ENCODE measurements at places on chromosomes 1 and 21. TPM values are rescaled to one million over a fixed set of nuclear protein-coding genes. Genes with fewer than 3 reads are reported as not detected.

DNA sequence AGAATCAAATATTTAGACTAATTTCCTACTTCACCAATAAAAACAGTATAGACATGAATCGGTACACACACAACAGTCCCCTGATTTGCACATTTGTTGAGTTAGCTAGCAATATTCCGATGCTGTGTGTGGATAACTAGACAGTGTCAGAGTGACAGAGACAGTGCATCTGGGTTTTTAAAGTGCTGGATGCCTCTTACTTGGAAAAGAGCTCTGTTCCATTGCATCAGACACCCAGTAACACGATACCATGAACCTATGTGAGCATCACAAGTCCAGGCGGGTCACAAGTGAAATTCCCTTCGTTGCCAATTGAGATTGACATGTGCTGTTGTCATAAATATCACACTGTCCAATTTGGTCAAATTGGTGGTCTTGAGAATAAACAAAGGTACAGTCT lies 82.0 kb upstream of the ESRRG start:
- DNase-seq: peak; percentile 2

Gene MROH7
- not detected for total RNA-seq

Gene ARMH1
- total RNA-seq: 0.24 TPM

- DNase-seq: peak; percentile 52
Measured at GRCh38 chr1:12422488-12422887, 192.7 kb downstream of the VPS13D start.

- no peak for DNase-seq
Measured at GRCh38 chr1:15765495-15766194, 7.0 kb downstream of the FBLIM1 start.

- no peak for DNase-seq
Measured at GRCh38 chr1:4690951-4691675, 36.7 kb downstream of the AJAP1 start.

GRCh38 chr1:180027949-180028445 lies 73.4 kb downstream of the CEP350 start:
- no peak for DNase-seq

- DNase-seq: no peak
Measured at GRCh38 chr1:183576537-183576936, 13.7 kb downstream of the NCF2 start.

Gene OSCP1
- 3.2 TPM for total RNA-seq

DNA sequence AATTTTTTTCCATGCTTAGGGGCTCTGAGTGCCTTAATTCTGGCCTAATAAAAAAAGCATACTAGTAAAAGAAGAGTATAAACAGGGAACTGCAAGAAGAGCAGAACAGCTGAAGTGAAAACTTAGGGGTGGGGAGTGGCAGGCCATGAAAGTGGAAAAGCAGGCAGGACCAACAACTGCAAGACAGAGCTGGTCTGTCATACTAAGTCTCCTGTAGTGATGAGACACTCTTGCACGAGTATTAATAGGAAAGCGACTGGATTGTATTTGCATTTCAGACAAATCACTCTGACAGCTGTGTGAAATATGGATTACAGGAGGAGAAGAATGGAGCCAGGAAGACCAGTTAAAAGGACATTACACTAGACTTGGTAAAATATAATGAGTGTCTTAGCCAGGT lies 449.9 kb downstream of the NUF2 start:
- DNase-seq: no peak

GRCh38 chr1:194338241-194338948 lies 1152.0 kb upstream of the B3GALT2 start:
- no peak for DNase-seq

- DNase-seq: no peak
Measured at GRCh38 chr1:174284052-174284451, 124.7 kb downstream of the RABGAP1L start.

Gene NOS1AP
- 0.85 TPM for total RNA-seq

Gene CATSPER4
- not detected for total RNA-seq

GRCh38 chr1:236560213-236560771 lies 36.5 kb downstream of the LGALS8 start:
- no peak for DNase-seq

- no peak for DNase-seq
Measured at GRCh38 chr1:111283838-111284237, 6.8 kb upstream of the CHIA start.

Gene SPRR4
- not detected for total RNA-seq

GRCh38 chr1:29305943-29306342 lies 69.6 kb downstream of the PTPRU start:
- no peak for DNase-seq

Gene POLR3C
- total RNA-seq: 61.3 TPM

GRCh38 chr1:181043025-181043888 lies 9.5 kb downstream of the MR1 start:
- peak; percentile 84 for DNase-seq

DNA sequence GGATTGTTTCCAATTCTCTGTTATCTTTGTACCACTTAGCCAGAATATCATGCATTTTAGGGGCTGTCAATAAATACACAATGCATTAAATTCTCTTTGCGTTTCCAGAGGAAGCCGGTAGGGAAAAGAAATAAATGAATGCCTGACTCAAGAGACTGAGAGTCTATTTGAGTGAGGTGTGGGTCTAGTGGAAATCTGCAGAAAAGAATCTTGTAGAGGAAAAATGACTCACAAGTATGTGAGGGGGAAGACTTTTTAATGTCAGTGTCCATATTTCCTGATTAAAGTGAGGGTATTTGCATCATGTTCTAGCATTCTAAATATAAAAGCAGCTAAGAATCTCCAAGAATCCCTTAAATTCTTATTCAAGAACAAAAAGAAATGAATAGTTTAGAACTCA lies 271.1 kb downstream of the PTPRC start:
- DNase-seq: no peak

DNA sequence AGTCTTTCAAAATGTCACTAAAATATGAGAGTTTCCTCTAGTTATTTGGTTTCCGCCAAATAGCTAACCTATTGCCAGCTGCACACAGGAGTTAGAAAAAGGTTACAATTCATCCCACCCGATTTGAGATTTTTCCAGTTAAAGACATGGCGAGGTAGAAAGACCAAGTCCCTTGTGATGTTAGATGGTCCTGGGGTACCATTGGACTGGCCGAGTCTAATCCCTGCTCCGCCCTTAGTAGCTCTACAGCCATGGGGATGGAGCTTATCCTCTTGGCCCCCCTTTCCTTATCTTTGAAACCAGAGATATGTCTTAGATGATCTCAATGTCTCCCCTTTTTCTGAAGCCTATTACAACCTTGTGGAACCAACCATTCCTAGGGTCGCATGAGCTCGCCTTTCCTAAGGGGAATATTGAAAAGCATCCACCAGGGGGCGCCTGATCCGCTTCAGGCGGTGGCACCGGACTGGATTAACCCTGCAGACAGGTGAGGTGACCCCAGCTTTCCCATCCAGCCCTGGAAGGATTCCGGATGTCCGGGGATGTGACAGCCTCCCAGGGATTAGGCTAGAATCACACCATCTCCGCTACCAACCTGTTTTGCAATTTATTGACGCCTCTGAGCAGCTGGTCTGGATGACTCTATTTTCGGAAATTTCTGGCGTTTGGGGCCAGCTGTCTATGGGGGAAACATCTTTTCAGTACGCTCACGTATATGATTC lies 68.3 kb upstream of the SIM2 start:
- DNase-seq: peak; percentile 64

DNA sequence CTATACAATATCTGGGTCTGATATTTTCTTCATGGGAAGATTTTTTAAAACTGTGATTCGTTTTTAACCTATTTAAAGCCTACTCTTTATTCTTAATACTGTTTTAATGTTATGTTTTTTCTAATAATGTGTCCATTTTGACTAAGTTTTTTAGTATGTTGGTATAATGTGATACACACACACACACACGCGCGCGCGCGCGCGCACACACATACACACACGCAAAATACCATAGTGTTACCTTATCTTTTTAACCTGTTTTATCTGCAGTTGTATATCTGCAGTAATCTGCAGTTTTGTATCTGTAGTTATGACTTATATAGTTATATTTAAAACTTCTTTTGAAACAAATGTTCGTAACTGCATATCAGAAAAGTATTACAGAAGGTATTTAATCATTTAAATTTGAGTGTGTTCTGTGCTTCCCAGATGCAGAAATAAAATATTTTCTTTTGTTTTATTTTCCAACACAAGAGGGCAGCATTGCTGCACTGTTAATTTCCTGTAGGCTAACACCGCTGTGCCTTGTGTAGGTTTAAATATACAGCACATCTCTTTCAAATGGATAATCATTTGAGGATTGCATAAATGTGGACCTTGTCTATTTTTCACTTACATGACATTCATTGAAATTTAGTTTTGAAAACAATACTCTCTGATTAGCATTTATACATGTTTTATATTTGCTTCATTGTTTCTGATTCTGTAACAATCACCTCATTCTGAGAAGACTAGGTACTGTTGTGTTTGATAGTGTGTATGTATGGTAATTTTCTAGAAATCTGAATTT lies 166.1 kb downstream of the PDE4B start:
- peak; percentile 67 for DNase-seq

- DNase-seq: no peak
Measured at GRCh38 chr21:41924368-41924754, 29.5 kb downstream of the C2CD2 start.

GRCh38 chr1:18530587-18531502 lies 50.1 kb downstream of the KLHDC7A start:
- peak; percentile 14 for DNase-seq

Gene FCAMR
- not detected for total RNA-seq

GRCh38 chr1:117336088-117336817 lies 31.0 kb upstream of the MAN1A2 start:
- DNase-seq: peak; percentile 26

GRCh38 chr1:54814571-54814970 lies 13.4 kb upstream of the TTC22 start:
- DNase-seq: no peak

DNA sequence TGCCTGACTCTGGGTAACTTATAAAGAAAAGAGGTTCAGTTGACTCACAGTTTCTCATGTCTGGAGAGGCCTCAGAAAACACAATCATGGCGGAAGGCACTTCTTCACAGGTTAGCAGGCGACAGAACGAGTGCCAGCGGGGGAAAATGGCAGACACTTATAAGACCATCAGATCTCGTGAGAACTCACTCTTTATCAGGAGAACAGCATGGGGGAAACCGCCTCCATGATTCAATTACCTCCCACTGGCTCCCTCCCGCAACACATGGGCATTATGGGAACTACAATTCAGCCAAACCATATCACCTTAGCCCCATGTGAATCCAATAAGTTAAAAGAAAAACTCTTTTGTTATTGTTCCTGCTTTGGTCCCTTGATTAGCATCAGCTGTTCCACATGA lies 725.2 kb downstream of the LRRIQ3 start:
- peak; percentile 48 for DNase-seq

Gene S100B
- total RNA-seq: 374 TPM

- DNase-seq: no peak
Measured at GRCh38 chr1:101105877-101106276, 80.3 kb upstream of the DPH5 start.

- DNase-seq: no peak
Measured at GRCh38 chr1:219113261-219113660, 60.4 kb upstream of the LYPLAL1 start.

Gene HLX
- total RNA-seq: 5.3 TPM

Gene OR10J1
- total RNA-seq: not detected

- no peak for DNase-seq
Measured at GRCh38 chr1:246004301-246004700, 502.8 kb downstream of the SMYD3 start.

GRCh38 chr1:24186993-24187790 lies at the start of gene IFNLR1:
Gene IFNLR1, minus strand, starts transcription at chr1:24187289. Its CDS starts 41 bp downstream, at chr1:24187248.
- no peak for DNase-seq
